ENCODE measurements at places on chromosomes 13 and 19. TPM values are rescaled to one million over a fixed set of nuclear protein-coding genes. Genes with fewer than 3 reads are reported as not detected.

PCSK4 gene
- 21.2 TPM for total RNA-seq

LRRC63 gene
- total RNA-seq = not detected

ZNF723 gene
- total RNA-seq = not detected

PGLYRP2 gene
- total RNA-seq = not detected

All from glutamatergic neuron (in vitro differentiated cells).